ENCODE measurements at places on chromosomes 3 and 15. TPM values are rescaled to one million over a fixed set of nuclear protein-coding genes. Genes with fewer than 3 reads are reported as not detected.
A peak's percentile ranks its signal among the peaks of the same experiment; 100 is the strongest.

- peak; percentile 63 for DNase-seq
Measured at GRCh38 chr3:133895208-133896001, at the start of gene RAB6B. Gene RAB6B, minus strand, starts transcription at chr3:133895882. Its CDS starts 416 bp downstream, at chr3:133895466.

DNA sequence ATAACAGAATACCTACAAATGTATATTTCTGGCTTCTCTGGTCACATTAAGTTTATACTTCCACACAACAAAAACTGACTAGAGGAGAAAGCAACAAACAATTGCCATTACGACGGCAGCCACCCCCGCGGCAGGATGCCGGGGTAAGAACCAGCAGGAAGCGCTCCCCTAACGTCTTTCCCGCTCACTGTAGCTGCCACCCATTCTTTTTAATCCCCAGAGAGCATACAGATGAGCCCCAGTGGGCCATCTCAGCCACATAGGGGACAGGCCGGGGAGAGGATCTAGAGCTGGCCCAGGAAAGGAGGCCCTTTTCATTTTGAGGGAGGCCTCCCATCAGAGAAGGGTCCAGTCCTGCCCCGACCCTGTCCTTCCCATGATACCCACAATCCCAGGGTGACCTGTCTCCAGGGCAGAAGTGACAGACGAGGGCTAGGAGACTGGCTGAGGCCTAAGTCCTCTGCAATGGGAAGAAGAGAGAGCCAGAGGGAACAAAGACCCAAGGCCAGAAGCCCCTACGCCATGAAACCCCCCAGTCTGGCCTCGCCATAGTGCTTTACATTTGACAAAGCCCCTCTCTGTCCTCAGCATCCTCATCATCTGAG, 3.6 kb upstream of the CALML4 start:
- no peak for DNase-seq

DNA sequence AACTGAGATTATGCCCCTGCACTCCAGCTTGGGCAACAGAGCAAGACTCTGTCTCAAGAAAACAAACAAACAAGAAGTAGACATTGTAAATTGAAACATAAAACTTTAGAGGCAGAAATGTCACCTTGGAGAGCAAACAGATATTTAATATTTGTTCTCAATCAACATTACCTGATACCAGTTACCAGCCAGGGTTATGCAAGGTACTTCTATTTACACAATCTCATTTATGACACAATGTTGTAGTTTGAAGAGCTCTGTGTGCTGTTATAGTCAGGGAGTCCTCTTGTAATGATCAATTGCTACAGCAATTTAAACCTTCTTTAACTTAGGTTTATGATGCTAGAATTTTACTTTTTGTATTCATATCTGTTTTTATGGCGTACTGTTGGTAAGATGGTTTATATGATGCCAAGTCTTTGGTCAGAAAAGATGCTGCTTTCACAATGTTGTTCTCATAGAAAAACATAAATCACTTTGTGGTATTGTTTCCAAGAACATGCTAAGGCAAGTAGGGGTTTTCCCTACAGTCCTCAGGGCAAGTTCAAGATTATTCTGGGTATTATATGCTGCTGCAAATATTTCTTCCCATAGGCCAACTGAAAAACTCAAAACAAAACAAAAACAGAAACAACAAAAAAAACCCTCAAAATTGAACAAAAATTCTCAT, 173.5 kb downstream of the TNIK start:
- DNase-seq: peak; percentile 34

DNA sequence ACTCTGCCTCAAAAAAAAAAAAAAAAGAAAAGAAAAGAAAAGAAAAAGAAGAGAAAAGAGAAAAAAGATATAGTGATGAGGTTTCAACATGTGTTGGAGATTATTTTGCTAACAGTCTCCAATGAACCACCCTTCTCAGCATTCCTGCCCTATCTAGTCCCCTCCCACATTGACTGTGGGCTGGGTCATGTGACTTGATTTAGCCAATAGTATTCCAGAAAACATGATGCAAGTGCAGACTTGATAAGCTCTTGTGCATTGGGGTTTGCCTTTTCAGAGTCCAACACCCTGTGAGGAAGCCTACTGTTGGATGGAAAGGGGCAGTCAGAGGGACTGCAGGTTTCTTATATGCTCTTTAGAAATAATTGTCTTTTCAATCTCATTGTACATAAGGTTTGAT, 37.8 kb upstream of the MED12L start:
- no peak for DNase-seq

DNA sequence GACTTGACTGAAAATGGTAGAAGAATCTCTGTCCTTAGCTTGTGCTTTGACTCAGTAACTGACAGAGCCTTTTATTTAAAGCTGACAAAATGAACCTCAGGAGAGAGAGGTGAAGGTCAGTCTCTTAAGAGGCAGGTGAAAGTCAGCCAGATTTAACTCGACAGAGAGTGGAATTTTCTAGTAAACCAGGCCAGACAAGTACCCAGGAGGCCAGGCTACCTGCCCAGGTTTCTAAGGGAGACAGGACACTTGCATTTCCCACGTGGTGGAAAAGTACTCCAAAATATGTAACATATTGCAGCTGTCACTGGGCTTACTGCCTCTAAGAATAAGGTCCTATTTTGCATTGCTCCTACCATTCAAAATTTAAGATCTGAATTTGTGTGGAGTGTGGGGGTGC, 167.9 kb downstream of the FMN1 start:
- DNase-seq: no peak

DNA sequence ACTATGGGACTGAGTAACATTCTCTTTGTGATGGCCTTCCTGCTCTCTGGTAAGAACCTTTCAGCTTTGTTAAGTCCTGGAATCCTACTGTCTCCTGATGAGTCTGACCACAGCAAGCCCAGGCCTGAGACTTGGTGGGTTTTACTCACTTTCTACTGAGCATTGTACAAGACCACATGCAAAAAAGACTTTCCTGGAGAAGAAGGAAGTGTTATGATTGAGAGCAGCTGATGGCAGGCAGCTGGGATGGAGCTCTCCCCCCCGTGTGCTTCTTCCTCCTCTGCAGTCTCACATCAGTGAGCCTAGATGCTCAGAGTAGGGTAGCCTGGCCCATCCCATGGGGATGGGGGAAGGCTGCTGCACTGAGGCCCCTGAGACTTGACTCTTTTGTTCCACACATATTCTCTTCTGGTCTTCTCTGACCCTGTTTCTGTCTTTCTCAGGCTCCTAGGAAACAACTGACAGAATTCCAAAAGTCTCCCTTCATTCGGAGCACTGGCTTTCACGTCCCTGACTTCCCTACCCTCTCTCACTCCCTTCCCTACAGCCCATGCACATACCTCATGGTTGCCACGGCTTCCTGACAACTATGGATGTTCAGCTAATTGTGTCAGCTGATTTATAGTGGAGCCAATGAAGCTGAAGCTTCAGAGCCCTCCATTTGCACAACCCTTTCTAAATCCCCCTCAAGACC, 36.6 kb downstream of the CD86 start:
- DNase-seq: no peak

- DNase-seq: no peak
Measured at GRCh38 chr3:179884136-179884535, 152.6 kb downstream of the PEX5L start.

DNA sequence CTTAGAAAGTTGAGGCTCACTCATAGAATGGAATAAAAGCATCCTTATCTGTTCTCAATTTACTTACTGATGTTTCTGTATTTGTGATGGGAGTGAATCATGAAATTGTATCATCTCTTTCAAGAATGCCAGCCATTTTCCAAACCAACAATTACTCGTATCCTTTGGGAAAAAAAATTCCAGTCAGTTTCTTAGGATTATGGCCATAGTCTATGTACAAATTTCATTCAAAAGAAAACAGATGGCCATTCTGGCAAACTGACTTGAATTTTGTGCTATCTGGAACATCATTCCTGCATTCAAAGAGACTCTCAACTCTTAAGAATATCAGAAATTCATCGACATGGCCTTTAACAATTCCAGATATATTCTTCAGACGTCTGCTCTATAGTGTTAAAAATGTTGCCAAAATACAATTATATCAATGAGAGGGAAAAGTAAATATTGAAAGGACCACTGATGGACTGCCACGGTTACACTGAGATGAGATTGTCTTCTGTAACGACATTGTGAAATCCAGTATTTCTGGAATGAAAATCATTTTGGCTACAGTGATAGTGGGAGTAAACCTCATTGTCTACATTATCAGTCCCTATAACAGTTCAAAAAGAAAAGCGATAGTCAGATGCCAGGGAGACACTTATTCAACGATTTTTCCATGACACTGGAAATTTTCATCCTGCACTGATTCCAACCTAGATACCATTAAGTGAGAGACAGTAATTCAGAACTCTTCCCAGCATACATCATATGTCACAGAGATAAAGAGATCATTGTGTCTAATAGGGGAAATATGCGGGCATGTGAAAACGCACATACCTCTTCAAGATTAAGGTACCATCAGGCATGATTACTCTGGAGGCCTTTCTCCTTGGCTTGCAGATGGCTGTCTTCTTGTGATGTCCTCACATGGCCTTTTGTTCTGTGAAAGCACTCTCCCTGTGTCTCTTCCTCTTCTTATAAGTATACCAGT, 953.8 kb upstream of the ALCAM start:
- DNase-seq: no peak

- DNase-seq: no peak
Measured at GRCh38 chr3:29334706-29335105, 53.8 kb downstream of the RBMS3 start.

DNA sequence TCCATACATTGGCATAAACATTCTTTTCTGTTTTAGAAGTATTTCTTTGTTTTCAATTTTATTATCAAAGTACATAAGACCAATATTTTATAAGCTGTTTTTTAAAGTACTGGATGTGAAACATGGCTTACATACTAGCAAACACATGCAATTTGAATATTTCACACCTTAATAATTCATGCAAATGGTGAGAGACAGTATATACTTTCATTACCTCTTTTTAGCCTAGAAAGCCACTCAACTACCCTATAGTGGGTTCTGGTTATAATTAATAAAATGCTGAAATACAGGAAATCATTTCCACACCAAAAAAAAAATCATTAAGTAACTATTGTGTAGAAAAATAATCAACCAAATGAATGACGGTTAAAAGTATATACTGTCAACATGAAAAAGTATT, 38.5 kb upstream of the MELTF start:
- no peak for DNase-seq

DNA sequence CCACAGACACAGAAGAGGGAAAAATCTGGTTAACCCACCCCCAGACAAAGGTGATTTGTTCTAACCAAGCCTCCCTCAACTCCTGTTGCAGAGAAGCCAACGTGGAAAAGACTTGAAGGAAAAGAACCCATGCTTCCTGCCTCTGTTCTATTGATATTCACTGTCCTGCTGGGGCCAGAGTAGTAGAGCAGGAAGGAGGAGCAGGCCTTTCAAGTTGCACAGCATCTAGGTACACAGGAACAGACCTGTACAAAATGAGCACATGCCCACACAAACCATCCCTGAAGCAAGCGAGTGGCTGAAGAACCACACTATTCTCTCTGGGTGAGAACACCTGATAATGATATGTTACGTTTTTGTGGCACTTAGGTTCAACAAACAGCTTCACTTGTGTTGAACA, 29.9 kb downstream of the RASGRP1 start:
- DNase-seq: no peak

DNA sequence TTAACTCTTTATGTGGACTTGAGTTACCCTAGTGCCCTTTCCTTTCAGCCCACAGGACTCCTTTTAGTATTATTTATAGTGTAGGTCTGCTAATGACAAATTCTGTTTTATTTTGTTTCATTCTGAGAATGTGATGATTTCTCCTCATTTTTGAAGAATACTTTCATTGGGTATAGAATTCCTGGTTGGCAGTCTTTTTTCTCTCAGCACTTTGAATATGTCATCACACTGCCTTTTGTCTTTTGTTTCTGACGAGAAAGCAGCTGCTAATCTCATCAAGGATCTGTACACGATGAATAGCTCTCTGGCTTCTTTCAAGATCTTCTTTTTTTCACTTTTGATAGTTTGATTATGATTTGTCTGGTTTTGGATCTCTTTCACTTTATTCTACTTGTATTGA, 37.8 kb downstream of the TICRR start:
- no peak for DNase-seq

DNA sequence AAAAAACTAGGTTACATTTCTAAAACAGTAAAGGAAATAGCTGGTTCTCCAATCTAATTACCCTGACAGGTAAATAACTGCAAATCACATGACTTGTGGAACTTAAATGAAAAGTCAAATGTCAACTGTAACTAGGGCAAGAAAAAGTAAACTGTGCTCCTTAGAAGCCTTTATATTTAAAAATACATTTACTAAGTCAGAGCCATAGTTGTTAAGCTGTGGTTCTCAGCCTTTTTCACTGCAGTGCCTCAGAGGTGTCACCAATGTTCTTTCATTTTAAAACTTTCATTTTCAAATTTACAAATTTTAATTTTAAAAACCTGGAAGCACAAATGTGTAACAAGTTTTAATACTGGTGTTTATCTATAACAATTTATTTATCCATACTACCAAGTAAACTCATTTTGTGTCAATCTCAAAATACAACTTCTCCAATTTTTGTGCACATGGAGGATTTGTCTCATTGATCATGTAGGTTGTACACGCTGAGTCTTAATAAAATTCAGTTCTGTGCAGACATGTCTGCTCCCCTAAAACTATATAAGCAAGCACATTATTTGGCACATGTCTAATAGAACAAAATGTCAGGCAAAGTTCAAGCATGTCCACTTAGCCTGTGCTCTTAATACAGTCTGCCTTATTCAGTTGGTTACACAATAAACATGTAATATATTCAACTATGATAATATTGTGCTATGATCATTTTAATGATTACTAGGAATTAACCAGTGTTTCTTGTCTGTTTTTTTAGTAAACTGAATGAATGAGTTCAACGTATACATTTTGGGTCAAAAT, 70.4 kb downstream of the DLG1 start:
- no peak for DNase-seq

- DNase-seq: no peak
Measured at GRCh38 chr15:83747050-83747717, 93.3 kb downstream of the ADAMTSL3 start.

GRCh38 chr15:33729653-33730052, 238.6 kb upstream of the CHRM5 start:
- peak; percentile 61 for DNase-seq

GRCh38 chr3:195450731-195451229, 8.0 kb upstream of the ACAP2 start:
- peak; percentile 35 for DNase-seq

- no peak for DNase-seq
Measured at GRCh38 chr15:40361640-40362039, 3.6 kb downstream of the DISP2 start.

GRCh38 chr3:169041677-169042171, 621.8 kb downstream of the MECOM start:
- DNase-seq: peak; percentile 81

Gene CKMT1A
- not detected for total RNA-seq

Gene CASR
- total RNA-seq: not detected

Gene ITGA11
- total RNA-seq: 12.9 TPM

Gene CCDC54
- total RNA-seq: not detected

Gene SERPINI1
- total RNA-seq: 1.5 TPM
